ENCODE measurements at places on chromosomes 6 and 20.
A peak's percentile ranks its signal among the peaks of the same experiment; 100 is the strongest.

DNA sequence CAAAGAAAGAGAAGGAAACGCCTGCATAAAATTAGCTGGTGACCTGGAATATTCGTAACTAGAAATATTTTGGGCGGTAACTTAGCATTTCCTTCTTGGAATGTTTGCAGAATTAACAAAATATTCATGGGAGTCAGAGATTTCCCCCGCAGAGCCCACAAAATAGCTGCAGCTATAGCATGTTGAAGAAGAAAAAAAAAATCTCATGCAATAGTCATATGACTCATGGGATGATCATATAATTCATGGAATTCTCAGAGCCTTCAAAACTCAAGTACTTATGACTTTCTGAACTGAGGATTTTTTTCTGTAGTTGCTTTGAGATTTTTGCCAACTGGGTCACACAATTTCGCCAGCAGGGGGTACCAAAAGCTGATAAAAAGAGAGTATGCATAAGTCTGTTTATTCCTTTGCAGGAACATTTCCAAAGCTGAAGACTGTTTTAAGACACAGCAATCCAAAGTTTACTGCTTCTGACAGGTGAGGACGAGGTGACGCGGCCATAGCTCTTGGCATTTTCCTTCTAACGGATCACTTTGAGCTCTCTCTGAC, 586.0 kb upstream of the CHD6 start:
- DNase-seq = no peak

- DNase-seq = no peak
These were observed 45.5 kb upstream of the SLC23A2 start for GRCh38 chr20:5046656-5047339.

GRCh38 chr6:5155906-5156305, 70.8 kb downstream of the PPP1R3G start:
- DNase-seq = no peak

GRCh38 chr6:90516074-90516660, 70.7 kb downstream of the MAP3K7 start:
- DNase-seq = no peak

DNA sequence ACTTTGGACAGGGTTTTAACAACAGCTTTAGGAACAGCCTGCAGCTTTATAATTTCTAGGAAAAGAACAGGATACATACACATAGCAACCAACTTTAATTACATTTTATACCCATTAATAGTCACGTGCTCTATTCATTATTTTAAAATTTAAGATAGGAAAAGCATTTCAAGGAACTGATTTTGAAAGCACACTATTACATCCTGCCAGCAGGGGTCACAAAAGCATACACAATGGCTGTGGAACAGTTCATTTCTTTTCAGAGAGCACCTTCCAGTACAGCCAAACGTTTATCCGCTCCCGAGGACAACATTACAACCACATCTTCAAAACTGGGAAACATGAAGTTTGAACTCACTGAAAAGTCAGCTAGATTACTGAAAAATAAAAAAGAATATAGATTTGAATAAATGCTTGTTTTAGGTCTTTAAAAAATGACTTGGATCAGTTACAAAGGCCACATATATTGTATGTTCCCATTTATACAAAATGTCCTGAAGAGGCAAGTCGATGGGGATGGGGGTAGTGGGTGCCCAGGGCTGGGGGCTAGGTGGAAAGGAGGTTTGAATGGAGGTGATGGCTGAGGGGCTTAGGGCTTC, 104.6 kb upstream of the EXOC2 start:
- no peak for DNase-seq

GRCh38 chr6:121830736-121831135, 395.3 kb downstream of the GJA1 start:
- DNase-seq = no peak

DNA sequence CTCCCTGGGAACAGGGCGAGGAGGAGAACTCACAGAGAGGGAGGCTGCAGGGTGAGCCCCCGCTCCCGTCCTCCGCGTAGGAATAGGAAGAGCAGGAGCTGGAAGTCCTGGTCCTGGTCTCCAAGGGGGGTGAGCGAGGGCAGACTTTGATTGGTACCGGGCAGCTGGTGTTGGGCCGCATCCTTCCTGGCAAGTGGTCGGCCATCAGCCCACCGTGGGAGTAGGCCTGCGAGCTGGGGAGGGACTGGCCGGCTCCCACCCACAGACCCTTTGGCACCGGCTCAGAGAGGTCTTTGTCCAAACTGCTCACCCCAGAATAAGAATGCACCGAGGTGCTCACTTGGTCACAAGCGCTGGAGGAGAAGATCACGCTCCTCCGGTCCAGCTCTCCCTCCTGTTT, 56.2 kb downstream of the GJA10 start:
- DNase-seq = no peak

DNA sequence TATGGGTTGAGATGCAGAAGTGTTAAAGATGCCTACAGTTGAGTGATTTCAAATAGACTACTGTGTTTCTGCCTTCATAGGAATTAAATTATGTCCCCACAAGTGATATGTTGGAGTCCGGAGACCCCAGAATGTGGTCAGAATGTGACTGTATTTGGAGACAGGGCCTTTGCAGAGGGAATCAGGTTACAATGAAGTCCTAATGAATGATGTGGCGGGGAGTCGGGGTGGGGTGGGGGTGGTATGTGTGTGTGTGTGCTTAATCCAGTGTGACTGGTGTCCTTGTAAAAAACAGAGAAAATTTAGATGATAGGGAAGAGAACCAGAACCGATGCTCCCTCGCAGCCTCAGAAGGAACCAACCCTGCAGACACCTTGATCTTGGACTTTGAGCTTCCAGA, 448.2 kb downstream of the QKI start:
- no peak for DNase-seq

GRCh38 chr6:14660806-14661579, 543.4 kb downstream of the CD83 start:
- DNase-seq = no peak

- DNase-seq = no peak
These were observed 39.7 kb downstream of the TAF4 start for GRCh38 chr20:62025832-62026563.

GRCh38 chr6:170151321-170151771, 139.5 kb downstream of the DLL1 start:
- no peak for DNase-seq

- no peak for DNase-seq
These were observed 73.2 kb upstream of the JAG1 start for GRCh38 chr20:10747019-10747418.

DNA sequence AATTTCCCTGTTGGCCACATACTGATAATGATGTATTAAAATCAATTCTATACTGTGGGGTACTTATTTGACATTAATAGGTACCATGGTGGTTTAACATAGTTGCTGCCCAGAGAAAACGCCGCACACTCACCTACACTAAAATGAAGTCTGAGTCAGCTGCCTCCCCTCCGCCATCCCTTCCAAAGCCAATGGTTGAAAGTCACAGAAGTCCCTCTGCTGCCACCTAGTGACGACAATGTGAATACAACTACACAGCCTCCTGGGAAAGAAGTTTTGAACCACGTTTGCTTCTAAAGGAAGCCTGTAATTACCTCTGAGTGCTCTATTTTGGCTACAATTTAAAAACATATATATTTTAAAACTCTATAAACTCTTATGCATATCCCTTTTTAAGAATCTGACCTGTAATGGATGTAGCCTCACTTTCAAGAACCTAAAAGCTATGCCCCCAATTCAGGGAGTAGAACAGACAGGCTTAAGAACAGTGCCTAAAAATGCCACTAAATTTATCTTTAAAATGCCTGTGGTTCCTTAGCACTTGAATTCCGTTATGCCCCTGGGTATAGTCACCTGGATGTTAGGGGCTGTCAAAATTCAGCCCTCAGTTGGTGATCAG, 20.6 kb upstream of the ECI2 start:
- peak; percentile 91 for DNase-seq

- DNase-seq = no peak
These were observed 14.5 kb upstream of the COL12A1 start for GRCh38 chr6:75220357-75220756.

- DNase-seq = no peak
These were observed 738.2 kb downstream of the CD109 start for GRCh38 chr6:74434171-74434570.

DNA sequence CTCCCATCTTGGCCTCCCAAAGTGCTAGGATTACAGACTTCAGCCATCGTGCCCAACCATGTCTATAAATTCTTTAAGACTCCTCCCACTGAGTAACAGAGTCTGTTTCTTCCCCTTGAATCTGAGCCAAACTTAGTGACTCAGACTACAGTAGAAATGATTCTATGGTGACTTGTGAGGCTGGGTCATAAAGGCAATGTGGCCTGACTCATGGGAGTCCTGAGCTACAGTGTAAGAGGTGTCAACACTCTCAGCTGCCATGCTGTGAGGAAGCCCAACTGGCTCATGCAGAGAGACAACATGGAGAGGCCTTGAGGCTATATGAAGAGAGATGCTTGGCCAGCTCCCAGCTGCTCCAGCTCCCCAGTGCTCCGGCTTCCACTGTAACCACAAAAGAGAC, 5.2 kb upstream of the NRSN2 start:
- no peak for DNase-seq

DNA sequence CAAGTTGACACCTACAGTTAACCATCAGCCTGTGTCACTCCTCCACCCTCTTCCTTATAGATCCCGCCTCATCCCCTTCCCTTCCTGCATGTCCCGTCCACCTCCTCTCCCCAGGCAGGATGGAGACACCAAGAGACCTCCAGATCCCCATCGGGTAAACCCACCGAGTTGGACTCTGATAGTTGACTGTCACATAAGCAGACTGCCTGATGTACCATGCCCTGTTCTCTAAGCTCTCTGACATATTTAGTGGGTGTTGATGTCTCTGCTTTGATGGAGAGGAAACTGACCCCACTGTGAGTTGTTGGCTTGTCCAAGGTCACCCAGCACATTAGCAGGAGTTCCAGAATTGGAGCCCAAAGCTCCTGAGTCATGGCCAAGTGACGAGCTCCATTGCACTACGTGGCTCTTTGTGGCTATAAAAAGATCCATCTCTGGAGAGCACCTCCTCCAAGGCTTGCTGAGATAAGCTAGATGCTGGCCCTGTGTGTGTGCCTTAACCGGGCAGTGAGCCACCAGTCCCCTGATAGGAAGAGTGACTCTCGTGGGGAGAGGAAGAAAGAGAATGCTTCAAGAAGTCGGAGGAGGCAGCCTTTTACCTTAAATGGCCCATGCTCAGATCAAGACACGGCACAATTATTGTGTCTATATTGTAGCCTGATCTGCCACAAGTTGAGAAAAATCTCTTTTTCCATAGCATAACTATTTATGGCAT, 236.0 kb upstream of the ECI2 start:
- DNase-seq = no peak

DNA sequence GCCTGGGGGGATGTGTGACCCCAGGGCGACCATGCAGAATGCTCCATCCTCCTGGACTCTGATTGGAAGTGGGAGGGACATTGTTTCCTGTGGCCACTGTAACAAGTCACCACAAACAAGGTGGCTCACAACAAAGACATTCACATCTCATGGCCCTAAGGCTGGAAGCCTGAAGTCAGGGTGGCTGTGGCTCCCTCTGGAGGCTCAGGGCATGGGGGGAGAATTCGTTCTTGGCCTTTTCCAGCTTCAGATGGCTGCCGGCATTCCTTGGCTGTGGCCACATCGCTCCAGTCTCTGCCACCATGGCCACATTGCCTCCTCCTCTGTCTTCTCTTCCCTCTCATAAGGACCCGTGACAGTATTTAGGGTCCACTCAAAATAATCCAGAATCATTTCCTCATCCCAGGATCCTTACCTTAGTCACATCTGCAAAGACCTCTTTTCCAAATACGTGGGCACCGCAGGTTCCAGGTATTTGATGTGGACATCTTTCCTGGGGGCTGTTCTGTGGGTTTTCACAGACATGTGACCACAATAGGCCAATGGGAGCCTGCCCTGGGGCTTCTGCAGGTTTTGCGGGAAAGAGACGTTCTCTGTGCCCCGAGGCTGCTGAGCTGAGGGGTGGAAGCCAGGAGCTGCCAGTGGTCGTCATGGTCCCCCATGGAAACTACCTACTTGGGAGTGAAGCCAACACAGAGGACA, 249.3 kb downstream of the PREX1 start:
- DNase-seq = no peak

All from lower leg skin (tissue), 4 donors.